NCI-H510A (cell line): ENCODE measurements at places on chromosomes 5 and 9.

GRCh38 chr5:144367991-144368390, 197.3 kb downstream of the KCTD16 start:
- no peak for DNase-seq

DNA sequence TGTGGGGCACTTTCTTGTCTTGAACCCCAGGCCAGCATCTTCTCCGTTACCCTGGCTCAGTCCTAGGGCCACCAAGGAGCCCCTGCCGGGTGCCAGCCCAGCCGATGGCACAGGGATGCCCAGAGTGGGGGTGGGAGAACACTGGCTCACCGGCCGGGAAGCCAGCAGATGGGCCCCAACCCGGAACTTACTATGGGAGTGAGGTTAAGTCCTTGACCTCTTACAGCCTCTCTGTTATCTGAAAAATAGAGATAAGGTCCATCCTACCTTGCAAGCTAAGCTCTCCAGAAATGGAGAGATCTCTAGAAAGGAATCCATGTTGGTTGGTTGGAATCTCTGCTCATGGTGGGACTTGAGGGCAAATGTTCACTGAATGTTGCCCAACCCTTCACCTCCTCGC, 20.8 kb downstream of the SH3PXD2B start:
- DNase-seq, result no peak

GRCh38 chr5:124634741-124635323, 111.6 kb downstream of the ZNF608 start:
- DNase-seq, result no peak

- DNase-seq, result no peak
Observed at GRCh38 chr5:125042261-125042890, 295.9 kb upstream of the ZNF608 start.

- DNase-seq, result no peak
Observed at GRCh38 chr9:107751567-107752210, 262.1 kb upstream of the KLF4 start.

- DNase-seq, result no peak
Observed at GRCh38 chr5:172533399-172534228, 79.3 kb upstream of the SH3PXD2B start.

GRCh38 chr9:68536876-68537615, 3.6 kb downstream of the TMEM252 start:
- DNase-seq, result no peak

DNA sequence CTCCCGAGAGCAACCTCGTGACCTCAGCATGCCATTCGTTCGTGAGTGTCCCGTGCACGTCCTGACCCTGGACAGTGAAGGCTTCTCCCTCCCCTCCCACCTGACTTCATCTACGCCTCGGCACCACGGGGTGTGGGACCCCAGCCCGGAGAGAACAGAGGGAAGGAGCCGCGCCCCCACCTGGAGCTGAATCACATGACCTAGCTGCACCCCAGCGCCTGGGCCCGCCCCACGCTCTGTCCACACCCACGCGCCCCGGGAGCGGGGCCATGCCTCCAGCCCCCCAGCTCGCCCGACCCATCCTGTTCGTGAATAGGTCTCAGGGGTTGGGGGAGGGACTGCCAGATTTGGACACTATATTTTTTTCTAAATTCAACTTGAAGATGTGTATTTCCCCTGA, 38.3 kb upstream of the FCN2 start:
- DNase-seq, result no peak

DNA sequence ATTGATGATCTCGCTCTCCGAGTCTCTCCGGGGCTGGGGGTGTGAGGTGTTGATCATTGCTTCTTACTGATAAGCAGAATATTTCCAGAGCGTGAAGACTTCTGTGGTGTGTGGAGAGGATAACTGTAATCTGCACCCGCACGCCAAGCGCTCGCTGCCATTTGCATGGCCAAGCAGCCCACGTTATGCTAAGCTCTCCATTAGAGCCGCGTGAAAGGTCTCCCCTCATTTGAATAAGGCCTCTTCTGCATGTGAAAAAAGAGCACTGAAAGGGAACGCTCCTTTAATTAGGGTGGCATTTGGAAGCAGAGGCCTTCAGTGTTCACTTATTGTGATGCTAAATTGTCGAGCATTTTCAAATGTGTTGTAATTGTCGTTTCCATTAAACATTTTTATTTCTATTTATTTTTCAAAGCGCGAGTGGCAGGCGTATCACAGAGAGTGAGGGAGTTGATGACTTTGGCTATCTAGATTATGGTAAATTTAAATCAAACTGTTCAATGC, 163.6 kb upstream of the IRX2 start:
- no peak for DNase-seq

- DNase-seq, result no peak
Observed at GRCh38 chr5:22593592-22593991, 259.6 kb downstream of the CDH12 start.

DNA sequence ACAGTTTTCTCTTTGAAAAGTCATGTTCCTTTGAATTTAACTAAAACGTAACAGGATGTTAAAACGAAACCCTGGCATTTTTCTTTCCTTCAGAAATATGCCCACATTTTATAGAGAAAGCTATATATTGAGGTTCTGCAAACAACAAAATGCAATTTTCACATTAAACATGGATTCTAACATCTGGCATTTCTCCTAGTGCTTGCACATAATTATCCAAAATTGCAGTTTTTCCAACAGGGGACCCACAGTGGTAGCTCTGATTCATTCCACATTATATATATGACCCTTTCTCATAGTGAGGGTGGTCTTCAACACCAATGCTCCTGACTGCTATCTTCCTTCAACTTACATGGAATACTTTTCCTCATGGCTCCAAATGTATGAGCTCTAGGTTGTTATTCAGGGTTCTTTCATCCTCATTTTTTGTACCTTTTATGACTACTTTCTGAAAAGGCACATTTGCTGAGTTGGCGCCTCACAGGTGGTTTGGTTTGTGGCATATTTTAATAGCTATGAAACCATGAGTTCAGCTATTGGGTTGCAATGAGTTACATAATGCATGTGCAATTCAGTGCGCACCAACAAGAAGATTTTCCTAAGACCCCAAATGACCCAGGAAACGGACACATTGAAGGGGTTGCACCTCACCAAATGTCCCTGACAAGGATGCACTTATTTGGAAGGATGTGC, 551.7 kb downstream of the RAB3C start:
- no peak for DNase-seq

DNA sequence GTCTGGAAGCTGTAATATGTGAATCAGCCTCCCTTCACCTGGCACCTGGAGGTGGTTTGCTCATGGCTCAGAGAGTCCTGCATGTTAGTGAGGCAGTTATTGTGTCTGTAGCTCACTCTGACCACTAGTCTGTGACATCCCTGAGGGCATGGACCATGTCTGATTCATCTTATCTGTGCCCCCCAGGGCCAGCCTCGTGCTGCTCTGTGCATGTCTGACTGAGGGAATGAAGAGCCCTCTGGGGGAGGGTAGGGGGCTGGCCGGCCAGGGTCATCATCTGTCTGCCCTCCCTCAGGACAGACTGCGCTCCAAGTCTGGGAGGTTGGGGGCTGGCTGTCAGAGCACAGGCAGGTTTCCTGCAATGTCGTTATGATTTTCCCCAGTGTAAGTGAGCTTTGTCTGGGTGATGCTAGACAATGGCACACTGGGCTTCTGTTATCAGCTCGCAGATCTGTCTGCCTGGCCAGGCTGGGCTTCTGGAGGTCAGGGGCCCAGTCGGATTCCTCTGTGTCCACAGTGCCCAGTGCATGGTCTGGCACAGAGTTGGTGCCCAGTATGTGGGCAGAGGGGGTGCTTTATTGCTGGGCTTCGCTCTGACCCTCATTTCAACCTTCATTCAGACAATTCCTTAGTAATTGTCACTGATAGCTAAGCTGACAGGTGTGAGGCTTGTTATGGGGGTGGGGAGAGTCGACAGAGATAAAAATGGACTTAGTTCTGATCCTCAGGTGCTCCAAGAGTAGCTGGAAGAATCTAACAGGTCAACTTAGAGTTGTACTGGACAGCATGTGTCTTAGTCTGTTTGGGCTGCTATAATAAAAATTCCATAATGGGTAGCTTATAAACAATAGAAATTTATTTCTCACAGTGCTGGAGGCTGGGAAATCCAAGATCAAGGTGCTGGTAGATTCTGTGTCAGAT, 85.7 kb upstream of the SHB start:
- no peak for DNase-seq

- DNase-seq, result no peak
Observed at GRCh38 chr9:127878001-127878651, 651 bp upstream of the AK1 start.

- no peak for DNase-seq
Observed at GRCh38 chr5:138828556-138828955, 46.6 kb downstream of the LRRTM2 start.
